Amniotic stem cell (primary cell): ENCODE measurements at places on chromosomes 6 and 20.

DNA sequence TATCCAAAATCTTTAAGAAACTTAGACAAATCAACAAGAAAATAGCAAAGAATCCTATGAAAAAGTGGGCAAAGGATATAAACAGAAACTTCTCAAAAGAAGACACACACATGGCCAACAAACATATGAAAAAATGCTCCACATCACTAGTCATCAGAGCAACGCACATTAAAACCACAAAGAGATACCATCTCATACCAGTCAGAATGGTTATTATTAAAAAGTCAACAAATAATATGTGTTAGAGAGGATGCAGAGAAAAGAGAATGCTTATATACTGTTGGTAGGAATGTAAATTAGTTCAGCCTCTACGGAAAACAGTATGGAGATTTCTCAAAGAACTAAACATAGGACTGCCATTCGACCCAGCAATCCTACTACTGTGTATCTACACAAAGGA is 212.0 kb upstream of the DTNBP1 start:
- DNase-seq: no peak

GRCh38 chr6:111745186-111745585 is 128.1 kb downstream of the FYN start:
- no peak for DNase-seq

- DNase-seq: no peak
Observed at GRCh38 chr6:41392246-41392645, 56.8 kb downstream of the NCR2 start.

- DNase-seq: no peak
Observed at GRCh38 chr6:154732538-154733182, 556 bp upstream of the SCAF8 start.
